ENCODE measurements at places on chromosomes 4 and X.

DNA sequence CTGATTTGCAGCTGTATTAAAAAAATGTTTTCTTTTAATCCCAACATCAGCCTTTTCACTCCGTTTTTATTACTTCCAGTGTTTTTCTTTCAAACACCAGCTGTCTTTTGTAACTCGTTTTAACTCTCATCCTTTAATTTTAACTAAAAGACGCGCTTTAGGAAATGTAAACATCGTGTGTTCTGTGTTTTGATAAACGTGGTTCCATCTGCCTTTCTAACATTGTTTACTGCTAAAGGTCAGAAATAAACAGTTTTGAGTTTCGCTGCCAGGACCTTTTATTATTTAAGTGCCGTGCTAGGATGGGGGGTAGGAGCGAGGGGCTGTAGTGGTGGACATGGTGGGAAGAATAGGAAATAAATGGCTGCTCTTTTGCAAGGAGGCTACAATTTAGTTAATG lies 1.5 kb downstream of the N4BP2 start:
- no peak for DNase-seq

DNA sequence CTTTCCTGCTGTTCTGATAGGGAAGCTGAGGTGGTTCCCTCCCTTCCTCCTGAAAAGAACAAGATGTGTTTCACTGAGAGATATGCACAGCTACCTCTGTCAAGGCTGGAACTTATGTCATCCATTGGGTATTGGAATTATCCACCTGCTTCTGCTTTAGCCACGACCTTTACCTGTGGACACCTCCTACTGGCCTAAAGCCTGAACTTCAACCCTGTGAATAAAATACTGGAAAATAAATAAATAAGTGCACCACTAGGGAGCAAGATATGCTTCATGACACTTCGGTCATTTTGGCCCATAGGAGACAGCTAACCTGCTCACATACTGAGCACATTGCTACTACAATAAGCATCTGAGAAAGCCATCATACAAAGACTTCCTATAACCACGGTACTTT lies 419.9 kb upstream of the NWD2 start:
- no peak for DNase-seq

GRCh38 chr4:45453258-45453853 lies 670.5 kb downstream of the GABRG1 start:
- DNase-seq = peak; percentile 1

GRCh38 chr4:56871371-56871866 lies 36.3 kb upstream of the REST start:
- DNase-seq = peak; percentile 7

DNA sequence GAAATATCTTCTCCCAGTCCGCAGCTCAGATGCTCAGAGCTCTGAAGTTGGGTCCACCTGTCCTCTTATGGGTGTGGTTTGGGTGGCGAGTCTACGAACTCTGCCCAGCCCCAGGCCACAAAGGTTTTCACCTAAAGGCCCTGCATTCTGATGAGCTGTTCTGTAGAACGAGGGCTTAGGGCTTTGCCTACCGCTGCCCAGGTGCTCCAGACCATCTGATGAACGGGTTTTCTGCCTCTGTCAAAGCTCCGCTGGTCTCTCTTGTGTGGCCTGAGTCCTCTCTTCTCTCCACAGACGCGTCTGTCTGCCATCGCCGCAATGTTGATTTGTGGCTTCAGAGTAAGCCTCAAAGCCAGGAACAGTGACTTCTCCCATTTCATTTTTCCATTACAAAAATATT lies 28.4 kb upstream of the CPLX1 start:
- DNase-seq = no peak

DNA sequence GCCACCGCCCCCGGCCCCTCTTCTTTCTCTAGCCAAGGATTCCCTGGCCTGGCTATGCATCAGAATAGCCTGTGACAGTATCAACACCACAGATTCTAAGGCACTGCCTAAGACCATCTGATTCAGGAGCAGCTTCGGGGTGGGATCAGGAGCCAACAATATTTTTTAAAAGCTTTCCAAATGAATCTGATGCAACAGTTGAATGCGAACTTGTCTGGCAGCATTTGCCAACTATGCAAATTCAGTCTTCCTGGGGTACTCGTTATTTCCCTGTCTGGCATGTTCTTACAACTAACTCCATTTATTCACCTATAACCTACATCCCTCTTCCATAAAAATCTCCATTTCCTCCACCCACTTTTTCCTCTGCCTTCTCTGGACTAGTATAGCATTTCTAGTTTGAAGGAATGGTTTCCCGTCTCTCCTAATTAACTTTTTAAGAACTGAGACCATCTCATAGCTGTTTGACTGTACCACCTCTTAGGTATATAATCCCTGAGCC lies 36.2 kb upstream of the UGDH start:
- no peak for DNase-seq

DNA sequence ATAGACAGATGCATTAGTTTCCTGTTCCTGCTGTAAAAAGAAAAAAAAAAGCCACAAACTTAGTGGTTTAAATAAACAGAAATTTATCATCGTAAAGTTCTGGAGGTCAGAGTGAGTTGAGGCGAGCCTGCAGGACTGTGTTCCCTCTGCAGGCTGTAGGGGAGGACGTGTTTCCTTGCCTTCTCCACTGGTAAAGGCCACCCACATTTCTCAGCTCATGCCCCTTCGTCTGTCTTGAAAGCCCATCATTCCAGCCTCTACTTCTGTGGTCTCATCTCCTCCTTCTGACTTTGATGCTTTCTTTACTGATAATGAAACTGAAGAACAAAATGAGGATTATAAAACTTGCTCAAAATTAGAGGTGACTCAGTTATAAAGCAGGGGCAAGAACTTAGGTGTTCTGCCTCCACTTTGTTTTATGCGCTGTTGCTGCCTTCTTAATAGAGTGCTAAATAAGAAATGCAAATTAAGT lies 143.0 kb downstream of the STIM2 start:
- DNase-seq = peak; percentile 79

DNA sequence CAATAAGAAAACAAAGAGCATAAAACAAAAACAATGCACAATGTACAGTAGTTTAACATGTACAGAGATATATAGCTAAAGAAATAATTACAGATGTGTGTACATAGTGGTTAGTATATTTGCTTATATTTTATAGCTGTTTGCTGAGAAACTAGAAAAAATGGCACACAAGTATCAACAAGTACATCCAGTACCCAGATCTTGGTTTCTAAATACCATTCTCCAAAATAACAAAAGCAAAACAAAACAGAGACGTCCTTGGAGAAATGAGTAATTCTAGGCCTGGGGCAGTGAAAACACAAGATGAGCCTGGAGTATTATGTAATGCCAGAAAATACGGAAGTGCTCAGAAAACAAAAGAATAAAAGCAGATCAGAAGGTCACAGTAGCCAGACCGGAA lies 189.6 kb downstream of the TMEM47 start:
- peak; percentile 2 for DNase-seq

- no peak for DNase-seq
Observed at GRCh38 chrX:29148511-29148910, 561.3 kb downstream of the IL1RAPL1 start.

- DNase-seq = peak; percentile 22
Observed at GRCh38 chr4:88275516-88275915, 8.8 kb downstream of the PPM1K start.

DNA sequence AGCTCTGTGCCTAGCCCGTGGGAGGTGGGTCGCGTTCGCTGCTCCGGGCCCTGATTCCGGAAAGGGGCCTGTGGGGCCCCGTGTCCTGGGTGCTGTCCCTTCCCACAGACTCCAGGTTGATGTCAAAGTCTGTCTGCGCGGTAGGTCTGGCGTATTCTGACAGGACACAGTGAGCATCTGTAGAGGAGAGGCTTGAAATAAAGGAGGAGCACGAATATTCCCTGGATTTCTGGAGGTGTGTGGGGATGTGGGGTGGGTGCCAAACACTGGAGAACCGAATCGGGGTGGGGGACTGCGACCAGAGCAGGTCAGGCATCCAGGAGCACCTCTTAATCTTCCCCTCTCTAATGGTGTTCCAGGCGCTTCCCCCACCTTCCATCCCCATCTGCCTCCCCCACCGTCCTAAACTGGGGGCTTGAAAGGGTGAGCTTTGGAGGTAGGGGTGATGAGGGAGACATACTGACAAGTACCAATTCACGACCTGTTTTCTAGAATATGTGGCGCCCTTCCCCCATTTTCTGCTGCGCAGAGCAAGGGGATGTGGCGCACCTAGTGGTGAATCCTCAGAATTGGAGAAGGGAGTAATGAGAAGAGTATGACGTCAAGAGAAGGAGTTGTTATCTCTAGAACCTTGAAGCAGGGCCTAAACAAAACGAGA lies 877 bp downstream of the GPRASP1 start:
- no peak for DNase-seq

DNA sequence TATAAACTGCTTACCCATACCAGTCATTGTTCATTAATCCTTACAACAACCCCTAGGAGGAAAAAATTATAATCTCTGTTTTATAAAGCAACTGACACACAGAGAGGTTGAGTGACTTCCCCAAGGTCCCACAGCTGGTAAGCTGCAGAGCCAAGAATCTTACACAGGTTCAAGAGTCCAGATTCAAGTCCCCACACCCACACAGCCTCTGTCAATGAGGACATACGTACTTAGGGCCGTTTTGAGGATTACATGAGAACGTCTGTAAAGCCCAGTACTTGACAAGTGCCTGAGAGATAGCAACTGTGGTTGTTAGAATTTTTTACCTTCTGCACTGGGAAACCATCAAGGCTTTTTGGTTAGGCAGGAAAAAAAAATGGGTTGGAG lies 556 bp upstream of the SLC25A43 start:
- peak; percentile 13 for DNase-seq

- DNase-seq = no peak
Observed at GRCh38 chr4:76939184-76939583, 10.4 kb upstream of the SEPTIN11 start.

GRCh38 chr4:76620723-76621468 lies 185.9 kb downstream of the SHROOM3 start:
- no peak for DNase-seq

DNA sequence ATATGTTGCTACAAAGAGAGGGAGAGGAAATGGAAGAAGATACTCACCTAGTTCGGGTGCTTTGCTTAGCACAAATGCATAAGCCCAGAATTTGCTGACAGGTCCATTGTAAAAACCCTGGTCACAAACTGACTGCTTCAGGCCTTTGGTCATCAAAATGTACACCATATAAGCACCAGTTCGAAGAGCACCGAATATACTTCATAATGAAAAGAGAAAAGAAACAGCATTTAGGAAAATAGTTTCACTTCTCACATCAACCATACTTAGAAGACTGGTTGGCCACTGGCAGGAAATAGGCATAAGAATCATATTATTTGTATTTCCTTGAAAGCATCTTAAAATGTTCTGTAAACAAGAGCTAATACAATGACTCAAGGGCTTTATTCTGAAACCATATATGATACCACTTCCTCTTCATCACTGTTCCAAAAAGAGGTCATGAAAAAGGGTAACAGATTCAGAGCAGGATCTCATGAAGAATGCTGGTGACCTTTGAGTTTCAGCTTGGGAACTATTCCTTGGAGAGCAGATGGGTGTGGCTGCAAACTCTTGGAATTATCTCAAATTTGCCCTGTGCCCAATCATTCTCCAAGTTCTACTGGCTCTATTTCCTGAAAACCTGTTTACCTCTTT lies 138.7 kb downstream of the ELOVL6 start:
- DNase-seq = peak; percentile 14

DNA sequence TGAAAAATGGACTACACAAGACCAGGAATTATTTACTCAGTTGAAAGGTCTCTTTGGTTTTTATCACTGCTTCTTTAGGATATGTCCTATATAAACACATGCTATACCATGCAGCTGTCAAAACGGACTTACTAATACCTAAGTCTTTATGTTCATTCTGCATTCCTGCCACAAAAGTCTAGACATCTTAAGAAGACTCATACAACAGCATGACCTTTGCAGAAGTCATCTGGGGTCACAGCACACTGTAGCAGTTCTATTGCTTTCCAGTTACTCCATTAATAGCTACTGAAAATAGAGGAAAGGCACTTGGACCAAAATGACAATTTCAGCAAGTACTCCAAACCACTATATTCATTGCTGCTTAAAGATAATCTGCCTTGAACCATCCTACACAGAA lies 53.2 kb downstream of the DDX60 start:
- no peak for DNase-seq

- peak; percentile 73 for DNase-seq
Observed at GRCh38 chr4:47221721-47222120, 190.4 kb downstream of the GABRB1 start.

GRCh38 chrX:56268888-56269287 lies 36.7 kb downstream of the KLF8 start:
- no peak for DNase-seq

Measured in M059J (cell line).